Esophagus squamous epithelium (tissue), 5 donors: ENCODE measurements at places on chromosomes 5 and 9.

DNA sequence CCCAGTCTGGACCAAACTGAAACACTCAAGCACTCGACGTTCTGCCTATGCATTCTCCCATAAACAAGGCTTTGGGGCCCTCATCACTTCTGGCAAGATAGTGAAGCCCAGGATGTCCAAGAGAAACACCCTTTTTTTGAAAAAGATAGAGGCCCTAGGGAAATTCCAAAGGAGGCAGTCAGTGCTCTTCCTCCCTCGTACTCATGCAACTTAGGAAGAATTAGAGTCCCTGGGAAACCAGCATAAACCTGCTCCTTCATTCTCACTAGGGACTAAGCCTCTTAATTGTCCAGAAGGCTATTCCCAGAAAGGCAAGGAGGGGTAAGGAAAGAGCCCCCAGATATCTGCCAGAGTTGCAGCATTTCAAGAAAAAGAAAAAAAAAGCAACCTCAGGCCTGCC, 7.8 kb upstream of the RUSC2 start:
- no peak for DNase-seq

DNA sequence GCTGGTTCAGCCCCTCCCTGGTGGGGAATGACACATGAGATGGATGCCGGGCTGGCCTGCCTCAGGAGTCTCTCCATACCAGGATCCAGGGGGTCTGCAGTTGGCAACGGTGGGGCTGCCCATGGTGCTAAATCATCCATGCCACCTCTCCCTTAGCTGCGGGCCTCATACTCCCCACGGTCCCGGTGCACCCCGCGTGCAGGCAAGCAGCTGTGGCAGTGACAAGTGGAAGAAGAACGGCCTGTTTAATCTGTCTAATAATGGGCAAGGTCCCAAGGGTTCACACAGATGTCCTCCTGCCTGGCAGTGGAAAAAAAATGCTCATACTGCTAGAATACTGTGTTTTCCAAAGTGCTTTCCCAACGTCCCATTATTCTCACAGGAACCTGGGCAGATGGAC, 196.9 kb upstream of the PANK3 start:
- DNase-seq: no peak

- DNase-seq: no peak
Measured at GRCh38 chr5:51987669-51988209, 604.5 kb downstream of the ISL1 start.

DNA sequence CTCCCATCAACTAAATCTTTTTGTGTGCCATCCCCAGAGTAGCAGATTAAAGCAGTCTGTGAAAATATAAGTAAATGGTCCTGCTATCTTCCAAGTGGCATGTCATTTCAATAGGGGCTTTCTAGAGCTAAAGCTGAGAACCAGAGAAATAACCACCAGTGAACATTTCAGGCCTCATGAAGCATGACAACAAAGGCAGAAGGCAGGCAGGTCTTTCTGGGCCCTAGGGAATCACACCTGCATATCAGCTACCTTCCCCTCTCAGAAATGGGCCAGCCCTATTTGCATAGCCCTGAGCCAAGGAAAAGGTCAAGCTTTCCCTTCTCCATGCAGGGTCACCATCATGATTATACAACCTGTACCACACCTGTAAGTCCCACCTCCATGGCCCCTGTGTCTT, 205.3 kb downstream of the DEPDC1B start:
- DNase-seq: no peak

- DNase-seq: no peak
Measured at GRCh38 chr5:37957218-37957617, 117.4 kb upstream of the GDNF start.

- DNase-seq: no peak
Measured at GRCh38 chr5:67209141-67209771, 12.7 kb upstream of the CD180 start.

GRCh38 chr9:37300620-37301019, 121.9 kb upstream of the GRHPR start:
- DNase-seq: no peak

DNA sequence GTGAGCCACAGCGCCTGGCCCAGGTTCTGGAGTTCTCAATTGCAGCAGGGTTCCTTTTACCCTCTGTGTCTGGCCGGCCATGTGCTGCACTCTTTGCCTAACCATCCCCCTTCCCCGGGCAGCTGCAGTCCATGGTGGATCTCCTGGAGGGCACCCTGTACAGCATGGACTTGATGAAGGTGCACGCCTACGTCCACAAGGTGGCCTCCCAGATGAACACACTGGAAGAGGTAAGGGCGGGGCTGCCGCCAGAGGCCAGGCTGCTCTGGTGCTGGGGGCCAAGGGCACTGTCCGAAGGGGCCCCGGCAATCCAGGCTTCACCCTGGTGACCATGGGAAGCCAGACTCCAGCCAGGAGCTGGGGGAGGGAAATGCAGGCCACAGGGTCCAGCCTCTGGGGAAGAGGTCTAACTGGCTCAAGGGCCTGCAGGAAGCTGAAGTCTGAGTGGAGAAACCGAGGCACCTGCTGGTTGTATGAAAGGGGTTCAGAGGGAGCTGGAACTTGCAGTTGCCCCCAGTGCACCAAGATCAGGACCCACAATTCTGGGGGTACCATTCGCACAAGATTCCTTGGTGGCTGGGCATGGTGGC, 18.1 kb downstream of the OLFML2A start:
- no peak for DNase-seq
